ENCODE measurements at places on chromosomes 2 and 18.

GRCh38 chr18:75226286-75226955 lies 15.8 kb downstream of the TSHZ1 start:
- DNase-seq = no peak

- DNase-seq = no peak
These were observed 258.4 kb downstream of the BCL11A start for GRCh38 chr2:60294901-60295635.

DNA sequence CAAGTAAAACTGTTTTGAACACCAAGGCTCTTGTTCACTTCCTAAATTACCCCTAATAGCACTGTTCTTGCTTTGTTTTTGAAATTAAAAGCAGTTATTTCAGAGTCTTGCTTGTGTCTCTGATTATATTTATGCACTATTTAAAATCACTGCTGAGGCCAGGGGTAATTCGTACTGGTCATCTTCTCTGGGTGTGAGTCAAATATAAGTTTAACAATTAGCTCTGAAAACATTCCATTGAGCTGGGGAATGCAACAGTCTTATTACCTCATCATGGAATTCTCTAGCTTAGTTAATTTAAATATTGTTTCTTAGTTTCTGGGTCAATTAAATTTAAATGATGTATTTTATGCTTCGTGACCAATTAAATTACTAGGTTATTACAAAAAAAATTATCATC lies 135.0 kb downstream of the MEIS1 start:
- DNase-seq = no peak

DNA sequence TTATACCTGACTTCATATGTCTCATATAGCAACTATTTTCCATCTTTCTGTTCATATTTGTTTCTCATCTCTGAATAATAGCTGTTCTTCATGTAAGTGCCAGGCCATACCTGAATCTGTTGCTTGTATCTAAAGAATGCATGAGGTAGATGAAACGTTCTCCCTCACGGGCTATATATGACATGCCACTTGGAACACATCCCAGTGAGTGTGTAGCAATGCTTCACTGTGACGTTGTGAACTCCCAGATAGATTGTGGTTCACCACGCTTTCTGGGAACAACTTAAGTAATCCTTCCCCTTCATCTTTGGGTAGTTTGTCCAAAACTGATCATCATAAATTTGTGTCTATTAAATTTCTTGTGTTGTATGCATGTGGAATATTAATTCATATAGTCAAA lies 60.1 kb downstream of the RDH14 start:
- DNase-seq = no peak

DNA sequence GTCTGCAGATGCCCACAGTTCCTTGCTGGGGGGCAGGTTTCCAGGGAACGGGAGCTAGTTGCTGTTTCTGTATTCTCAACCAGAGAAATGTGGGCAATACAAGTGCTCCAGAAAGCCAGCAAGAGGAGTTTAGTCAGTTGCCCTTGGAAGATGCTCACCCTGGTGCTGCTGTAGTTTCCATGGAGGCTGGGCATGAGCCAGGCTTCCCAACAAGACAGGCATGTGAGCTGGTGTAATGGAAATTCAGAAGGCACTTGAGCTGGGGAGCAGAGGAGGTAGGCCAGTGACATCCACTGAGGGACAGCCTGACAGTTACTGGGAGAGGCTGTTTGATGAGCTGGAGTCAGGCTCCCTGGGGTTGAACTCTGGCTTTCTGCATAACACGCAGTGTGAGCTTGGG lies 7.7 kb downstream of the HK2 start:
- no peak for DNase-seq

- DNase-seq = no peak
These were observed 14.1 kb downstream of the MRO start for GRCh38 chr18:50805732-50806131.

DNA sequence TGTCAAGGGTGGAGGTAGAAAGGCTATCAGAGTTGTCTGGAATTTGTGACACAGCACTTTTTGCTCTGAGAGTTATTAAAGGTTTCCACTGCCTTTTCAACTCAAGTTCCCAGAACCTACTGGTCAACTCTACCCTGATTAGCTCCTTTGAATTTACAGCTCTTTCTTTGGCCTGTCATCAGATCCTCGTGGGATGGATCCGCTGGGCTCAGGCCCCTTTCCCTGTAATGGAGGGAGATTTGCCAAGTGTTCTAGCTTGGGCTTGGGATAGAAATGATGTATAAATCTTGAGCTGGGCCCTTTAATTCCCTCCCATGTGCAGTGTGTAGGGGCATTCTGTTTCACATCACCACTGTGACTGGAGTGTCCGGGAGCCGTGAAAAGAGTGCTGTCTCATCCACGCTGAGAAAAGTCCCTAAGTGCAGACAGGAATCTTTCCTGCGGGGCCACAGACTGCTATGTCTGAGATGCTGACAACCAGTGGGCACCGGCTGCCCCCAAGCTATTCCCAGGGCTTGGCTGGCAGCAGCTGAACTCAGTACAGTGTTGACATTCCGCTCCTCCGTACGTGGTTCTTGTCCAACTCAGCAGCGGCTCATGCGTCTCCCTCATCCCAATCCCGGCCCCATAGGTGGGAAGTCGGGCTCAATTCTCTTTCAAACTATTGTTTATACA lies 46.9 kb upstream of the ARHGAP28 start:
- no peak for DNase-seq

All from thymus (tissue), 14 donors.